Glomerular endothelial cell (primary cell): ENCODE measurements at places on chromosomes 2 and 18. TPM values are rescaled to one million over a fixed set of nuclear protein-coding genes. Genes with fewer than 3 reads are reported as not detected.

The TMEM17 gene
- 2.5 and 2.9 TPM in 2 replicates for total RNA-seq

The CDH20 gene
- 0.24 TPM in 1 of 2 replicates, not detected in the other for total RNA-seq

The RUFY4 gene
- total RNA-seq = not detected in 2 replicates

The IL36B gene
- total RNA-seq = not detected in 2 replicates

The COLEC12 gene
- 13.2 and 31.7 TPM in 2 replicates for total RNA-seq

The AQP12A gene
- total RNA-seq = not detected in 2 replicates

The ATP9B gene
- 13.8 and 18.6 TPM in 2 replicates for total RNA-seq

The MYO5B gene
- total RNA-seq = 1.8 and 11.2 TPM in 2 replicates

The ANKRD62 gene
- total RNA-seq = not detected in 2 replicates

The PDCD1 gene
- total RNA-seq = not detected in 2 replicates

The ADGRF3 gene
- total RNA-seq = 0.06 and 0.58 TPM in 2 replicates

The IL36RN gene
- total RNA-seq = not detected in 2 replicates

The ZNF892 gene
- total RNA-seq = 3.9 and 6.4 TPM in 2 replicates

The MOGAT1 gene
- not detected in 2 replicates for total RNA-seq

The OXER1 gene
- not detected in 2 replicates for total RNA-seq

The LRRTM1 gene
- not detected in 2 replicates for total RNA-seq

The B3GNT7 gene
- 0.44 and 1.2 TPM in 2 replicates for total RNA-seq

The GPAT2 gene
- total RNA-seq = 4.2 and 5.7 TPM in 2 replicates

The ING5 gene
- 7.9 and 16.2 TPM in 2 replicates for total RNA-seq

The LOXHD1 gene
- not detected in 2 replicates for total RNA-seq

The SCN7A gene
- not detected in 2 replicates for total RNA-seq

The LHCGR gene
- 0.70 TPM in 1 of 2 replicates, not detected in the other for total RNA-seq

The FBXO48 gene
- 0.19 and 0.64 TPM in 2 replicates for total RNA-seq

The LAMA1 gene
- total RNA-seq = 2.5 and 3.1 TPM in 2 replicates

The NEU4 gene
- total RNA-seq = 0.29 TPM in 1 of 2 replicates, not detected in the other

The PRKCE gene
- total RNA-seq = 39.6 and 49.8 TPM in 2 replicates

The NIF3L1 gene
- 12.1 and 13.5 TPM in 2 replicates for total RNA-seq

The UGT1A5 gene
- not detected in 2 replicates for total RNA-seq

The DSG1 gene
- 0.15 TPM in 1 of 2 replicates, not detected in the other for total RNA-seq

The PLGLB1 gene
- 1.3 and 3.8 TPM in 2 replicates for total RNA-seq

The REG1B gene
- not detected in 2 replicates for total RNA-seq

The UGT1A3 gene
- total RNA-seq = not detected in 2 replicates

The LMAN1 gene
- 101 and 117 TPM in 2 replicates for total RNA-seq

The MROH2A gene
- total RNA-seq = not detected in 2 replicates

The CYRIA gene
- total RNA-seq = 16.0 and 19.4 TPM in 2 replicates

The RAX gene
- total RNA-seq = not detected in 2 replicates

The DNAJC27 gene
- 2.2 and 2.3 TPM in 2 replicates for total RNA-seq

The FBXO15 gene
- 0.10 and 0.23 TPM in 2 replicates for total RNA-seq

The SPATA3 gene
- not detected in 2 replicates for total RNA-seq

The ALS2 gene
- 20.8 and 23.5 TPM in 2 replicates for total RNA-seq

The TMEM198 gene
- 0.05 and 0.29 TPM in 2 replicates for total RNA-seq

The PER2 gene
- 1.5 and 3.7 TPM in 2 replicates for total RNA-seq

The EPHA4 gene
- 6.5 and 22.2 TPM in 2 replicates for total RNA-seq

The C2orf81 gene
- 0.34 and 0.82 TPM in 2 replicates for total RNA-seq

The ALK gene
- not detected in 2 replicates for total RNA-seq

The MXD1 gene
- 4.6 and 4.8 TPM in 2 replicates for total RNA-seq

The LDAH gene
- 11.7 and 21.7 TPM in 2 replicates for total RNA-seq

The GREB1L gene
- 1.4 and 1.5 TPM in 2 replicates for total RNA-seq

The RNF144A gene
- total RNA-seq = 26.3 and 65.3 TPM in 2 replicates

The FASTKD1 gene
- 13.3 and 25.7 TPM in 2 replicates for total RNA-seq

The SLC14A1 gene
- 0.34 and 0.53 TPM in 2 replicates for total RNA-seq

The MDH1B gene
- 0.12 and 0.29 TPM in 2 replicates for total RNA-seq

The ELOA2 gene
- not detected in 2 replicates for total RNA-seq

The LIMS1 gene
- 434 and 491 TPM in 2 replicates for total RNA-seq

The LYPD1 gene
- total RNA-seq = 18.8 and 29.2 TPM in 2 replicates

The DSC3 gene
- total RNA-seq = 2.0 and 2.8 TPM in 2 replicates
